ENCODE measurements at places on chromosomes 7 and 10.

GRCh38 chr7:131355917-131356777 lies 28.5 kb downstream of the MKLN1 start:
- DNase-seq = no peak

DNA sequence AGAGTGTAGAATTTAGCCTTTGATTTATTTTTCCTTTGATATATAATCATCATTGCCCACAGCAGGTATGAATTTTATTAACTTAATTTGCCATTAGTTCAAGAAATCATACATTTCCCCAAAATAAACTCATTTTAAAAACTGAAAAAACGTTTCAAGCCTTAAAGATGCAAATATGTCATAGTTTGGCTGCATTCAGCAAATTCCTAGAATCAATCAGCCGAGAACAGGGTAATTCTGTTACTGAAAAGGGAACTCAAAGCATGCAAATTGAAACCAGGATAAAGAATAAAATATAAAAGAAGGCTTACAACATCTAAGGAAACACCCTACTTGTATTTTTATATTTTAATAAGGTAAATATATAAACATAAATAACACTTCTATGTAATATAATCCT lies 233.8 kb upstream of the PRKCQ start:
- DNase-seq = no peak

DNA sequence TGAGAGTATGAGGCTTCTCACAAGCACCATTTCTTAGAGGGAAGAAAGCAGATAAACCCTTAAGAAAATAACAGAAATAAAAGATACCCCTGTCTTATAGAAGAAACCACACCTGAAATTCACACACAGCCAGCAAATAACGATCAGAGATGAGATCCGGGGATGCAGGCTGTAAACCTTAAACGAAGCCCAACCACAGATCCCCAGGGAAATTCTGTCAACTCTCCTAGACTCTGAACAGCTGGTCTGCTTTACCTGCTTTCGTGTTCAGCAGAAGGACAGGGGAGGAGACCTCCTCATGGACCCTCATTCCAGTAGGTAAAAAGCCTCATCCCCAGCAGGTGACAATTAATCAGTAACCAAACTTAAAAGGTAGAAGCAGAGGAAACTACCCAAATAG lies 45.0 kb downstream of the VOPP1 start:
- no peak for DNase-seq

GRCh38 chr7:23470330-23471105 lies at the start of gene IGF2BP3:
IGF2BP3 (minus strand) TSS chr7:23470491; CDS start chr7:23470110, 381 bp downstream.
- no peak for DNase-seq

GRCh38 chr7:16564909-16565426 lies 38.3 kb downstream of the LRRC72 start:
- no peak for DNase-seq

GRCh38 chr7:32039000-32039756 lies 31.0 kb downstream of the PDE1C start:
- no peak for DNase-seq

- no peak for DNase-seq
Observed at GRCh38 chr7:36161996-36162395, 8.9 kb downstream of the EEPD1 start.

All from stimulated activated CD4-positive, alpha-beta T cell treated with anti-CD3 and anti-CD28 coated beads, Interleukin-12 subunit alpha, Interleukin-12 subunit beta, amount 100 ng/mL, for 24 hours (primary cell).